ENCODE measurements at places on chromosomes 16 and 17.

DNA sequence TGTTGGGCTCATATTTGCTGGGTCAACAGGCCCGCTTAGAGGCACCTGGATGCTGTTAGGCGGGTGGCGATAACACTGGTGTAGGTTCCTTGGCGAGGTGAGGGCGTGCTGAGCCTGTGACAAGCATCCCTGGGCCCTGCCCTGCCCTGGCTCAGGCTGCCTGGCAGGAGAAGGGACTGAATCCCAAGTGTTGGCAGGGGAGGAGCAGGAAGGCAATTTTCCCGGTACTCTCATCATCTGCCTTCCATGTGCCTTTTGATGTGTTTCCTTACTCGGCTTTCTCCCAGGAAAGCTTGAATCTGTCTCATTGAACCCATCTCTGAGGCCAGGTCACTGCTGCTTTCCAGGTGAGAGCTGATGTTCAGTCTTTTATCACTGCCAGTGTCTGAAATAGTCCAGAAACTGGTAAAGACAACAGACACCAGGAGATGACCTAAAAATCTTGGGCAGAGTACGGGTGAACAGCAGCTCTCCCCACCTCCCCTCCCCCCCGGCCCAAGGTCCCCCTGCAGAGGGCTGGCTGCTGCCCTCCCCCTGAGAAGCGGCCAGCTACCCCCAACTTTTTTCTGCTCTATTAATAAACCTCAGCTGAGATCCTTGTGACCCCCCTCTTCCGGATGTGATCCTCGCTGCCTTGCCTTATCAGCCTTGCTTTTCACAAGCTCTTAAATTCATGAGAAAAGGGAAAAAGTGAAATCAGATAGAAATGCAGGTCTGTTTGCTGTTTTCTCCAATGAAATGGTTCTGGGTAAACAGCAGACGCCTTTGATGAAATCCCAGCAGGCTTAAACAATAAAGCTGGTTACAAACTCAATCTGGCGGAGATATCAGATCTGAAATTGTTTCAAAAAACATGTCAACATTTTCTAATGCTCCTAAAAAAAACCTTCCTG is 29.0 kb downstream of the RTN4RL1 start:
- DNase-seq = no peak

DNA sequence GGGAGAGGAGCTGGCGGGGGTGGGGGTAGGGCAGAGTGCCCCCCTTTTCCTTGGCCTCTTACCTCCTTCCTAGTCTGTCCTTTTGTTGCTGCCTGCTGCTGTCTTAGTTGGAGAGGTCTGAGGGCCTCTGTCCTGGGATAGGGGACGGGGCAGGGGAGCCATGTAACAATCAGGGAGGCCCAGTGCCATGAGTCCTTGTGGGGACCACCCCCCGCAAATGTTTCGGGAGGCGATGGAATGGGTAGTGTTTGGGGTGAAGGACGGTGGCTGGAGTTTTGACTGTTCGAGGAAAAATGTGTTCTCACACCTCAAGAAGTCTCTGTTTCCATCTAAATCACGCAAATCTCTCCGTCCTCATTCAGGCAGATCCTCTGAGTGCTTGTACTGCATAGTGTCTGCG is 99.0 kb downstream of the OR1D5 start:
- DNase-seq = no peak

- DNase-seq = no peak
Measured at GRCh38 chr16:89039756-89040155, 53.9 kb upstream of the ACSF3 start.

GRCh38 chr16:15440852-15441251 is 6.5 kb downstream of the BMERB1 start:
- DNase-seq = no peak

- DNase-seq = no peak
Measured at GRCh38 chr17:80737106-80738019, 192.7 kb downstream of the RPTOR start.

- no peak for DNase-seq
Measured at GRCh38 chr16:15671530-15672117, 21.6 kb downstream of the NDE1 start.

GRCh38 chr16:27301236-27301861 is 12.4 kb upstream of the IL4R start:
- DNase-seq = no peak

GRCh38 chr17:77128896-77129567 is 11.7 kb upstream of the SEC14L1 start:
- no peak for DNase-seq

DNA sequence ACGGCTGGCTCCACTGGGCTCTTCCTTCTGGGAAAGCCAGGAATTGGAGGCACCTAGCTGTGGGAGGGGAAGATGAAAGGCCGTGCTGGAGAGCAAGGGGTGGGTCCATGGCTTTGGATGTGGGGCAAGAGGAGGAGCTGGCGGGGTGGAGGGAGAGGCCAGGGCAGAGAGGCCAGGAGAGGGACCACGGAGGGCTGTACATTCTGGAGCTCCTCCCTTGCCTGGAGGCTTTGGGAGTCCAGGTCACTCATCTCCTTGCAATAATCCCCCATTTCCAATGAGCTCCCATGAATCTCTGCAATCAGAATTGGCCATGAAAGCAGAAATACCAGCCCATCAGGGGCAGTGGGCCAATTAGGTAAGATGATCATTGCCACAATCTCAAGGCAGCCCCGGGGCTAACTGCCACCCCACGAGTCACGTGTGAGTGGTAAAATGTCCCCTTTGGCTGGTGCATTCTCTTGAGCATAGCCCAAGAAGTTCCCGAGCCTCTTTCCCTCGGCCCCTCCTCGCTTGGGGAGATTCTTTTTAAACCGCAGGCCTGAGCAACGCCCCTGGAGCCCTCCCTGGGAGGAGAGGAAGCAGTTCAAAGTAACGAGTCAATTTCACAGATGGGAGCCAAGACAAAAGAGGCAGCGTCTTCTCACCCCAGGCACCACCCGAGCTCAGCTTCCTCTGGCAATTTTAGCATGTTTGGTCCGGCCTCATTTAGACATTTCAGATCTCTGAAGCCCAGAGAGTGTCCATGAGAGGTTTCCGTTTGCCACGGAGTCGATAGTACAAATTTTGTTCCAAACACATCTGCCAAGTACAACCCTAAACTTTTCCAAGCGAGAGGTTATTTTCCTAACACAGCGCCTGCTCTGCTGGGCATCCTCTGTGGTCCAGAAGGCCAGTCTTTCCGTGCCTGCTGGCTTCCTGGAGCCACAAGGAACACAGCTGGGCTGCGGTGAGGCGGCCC is 13.4 kb downstream of the RTN4RL1 start:
- no peak for DNase-seq

GRCh38 chr16:5900046-5900445 is 802.5 kb upstream of the EEF2KMT start:
- DNase-seq = no peak

DNA sequence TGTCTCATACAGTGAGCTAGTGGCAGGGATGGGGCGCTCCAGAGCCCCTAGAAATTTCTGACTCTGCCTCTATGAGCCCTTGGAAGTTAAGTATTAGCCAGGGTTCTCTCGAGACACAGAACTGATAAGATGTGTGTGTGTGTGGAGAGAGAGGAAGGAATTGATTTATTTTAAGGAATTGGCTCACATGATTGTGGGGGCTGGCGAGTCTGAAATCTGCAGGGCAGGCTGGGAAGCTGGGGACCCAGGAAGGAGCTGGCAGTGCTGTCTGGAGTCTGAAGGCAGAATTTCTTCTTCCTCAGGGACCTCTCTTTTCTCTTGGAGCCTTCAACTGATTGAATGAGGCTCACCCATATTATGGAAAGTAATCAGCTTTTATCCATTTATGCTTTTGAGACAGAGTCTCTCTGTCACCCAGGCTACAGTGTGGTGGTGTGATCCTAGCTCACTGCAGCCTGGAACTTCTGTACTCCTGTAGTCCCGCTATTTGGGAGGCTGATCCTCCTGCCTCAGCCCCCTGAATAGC is 16.8 kb downstream of the LRRC75A start:
- no peak for DNase-seq

All from stimulated activated CD4-positive, alpha-beta T cell treated with anti-CD3 and anti-CD28 coated beads, Interleukin-4, amount 100 ng/mL, for 4 hours (primary cell).